ENCODE measurements at places on chromosomes 6 and 20.

GRCh38 chr20:4787069-4787468, 65.4 kb downstream of the PRND start:
- DNase-seq = peak; percentile 31

DNA sequence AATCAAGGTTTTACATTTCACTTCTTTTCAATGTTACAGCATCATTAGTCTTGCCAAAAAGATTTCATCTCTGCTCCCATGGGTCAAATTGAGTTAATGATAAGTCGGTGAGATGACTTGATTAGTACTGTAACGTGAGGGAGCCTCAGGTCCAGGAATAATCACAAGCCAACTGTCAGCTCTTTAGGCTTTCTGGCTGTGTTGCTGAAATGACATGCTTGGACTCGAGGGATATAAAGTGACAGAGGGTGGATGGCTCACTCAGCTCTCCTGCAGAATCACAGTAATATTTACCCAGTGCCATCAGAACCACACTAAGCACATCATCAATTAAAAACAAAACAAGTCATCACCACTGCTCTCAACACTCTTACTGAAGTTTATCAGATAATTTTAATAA, 196.2 kb upstream of the THEMIS start:
- no peak for DNase-seq

DNA sequence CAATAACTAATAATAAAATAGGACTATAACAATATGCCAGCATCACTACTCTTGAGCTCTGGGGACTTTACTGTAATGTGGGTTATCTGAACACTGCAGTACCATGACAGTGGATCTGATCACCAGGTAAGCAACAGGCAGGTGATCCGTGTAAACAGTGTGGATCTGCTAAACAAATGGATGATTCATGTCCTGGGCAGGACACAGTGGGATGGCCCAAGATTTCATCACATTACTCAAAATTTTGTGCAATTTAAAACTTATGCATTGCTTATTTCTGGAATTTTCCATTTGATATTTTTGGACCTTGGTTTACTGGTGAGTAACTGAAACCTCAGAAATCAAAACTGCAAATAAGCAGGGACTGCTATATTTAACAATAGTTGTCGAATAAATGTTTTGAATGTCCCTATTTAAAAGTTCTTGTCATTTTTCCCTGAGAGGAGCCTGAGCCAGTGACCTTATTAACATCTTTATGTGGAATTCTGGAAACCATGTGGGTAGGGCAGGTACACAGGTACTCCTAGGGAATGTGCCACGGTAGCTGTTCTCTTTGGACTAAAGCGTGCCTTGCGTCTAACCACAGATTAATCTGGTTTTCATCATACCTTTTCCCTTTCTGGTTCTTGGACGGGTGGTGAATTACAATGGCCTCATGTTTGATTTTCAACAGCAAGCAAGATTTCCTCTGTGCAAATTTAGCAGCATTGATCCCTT, 214.5 kb upstream of the SASH1 start:
- peak; percentile 74 for DNase-seq

GRCh38 chr6:41900861-41901260, 5.7 kb upstream of the USP49 start:
- DNase-seq = no peak

- DNase-seq = no peak
Measured at GRCh38 chr20:3171391-3172125, 1.8 kb downstream of the LZTS3 start.

- DNase-seq = no peak
Measured at GRCh38 chr20:37414224-37415035, 68.5 kb downstream of the SRC start.

DNA sequence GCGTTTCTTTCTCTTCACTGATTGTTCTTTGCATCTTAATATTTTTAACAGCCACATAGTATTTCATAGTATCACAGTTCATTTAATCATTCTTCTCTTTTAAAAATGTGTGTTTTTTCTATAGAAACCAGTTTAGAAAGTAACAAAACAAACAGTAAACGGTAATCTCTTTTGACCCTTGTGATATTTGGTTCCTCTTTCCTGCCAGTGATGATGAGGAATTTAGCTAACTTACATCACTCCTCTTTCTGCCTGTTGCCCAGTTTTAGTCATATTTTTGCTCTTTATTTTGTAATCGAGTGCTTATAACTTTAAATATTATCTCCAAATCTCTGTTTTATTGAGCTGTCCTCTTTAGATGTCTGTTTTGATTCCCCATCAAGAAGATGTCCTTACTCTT, 38.1 kb upstream of the ZBTB24 start:
- no peak for DNase-seq

DNA sequence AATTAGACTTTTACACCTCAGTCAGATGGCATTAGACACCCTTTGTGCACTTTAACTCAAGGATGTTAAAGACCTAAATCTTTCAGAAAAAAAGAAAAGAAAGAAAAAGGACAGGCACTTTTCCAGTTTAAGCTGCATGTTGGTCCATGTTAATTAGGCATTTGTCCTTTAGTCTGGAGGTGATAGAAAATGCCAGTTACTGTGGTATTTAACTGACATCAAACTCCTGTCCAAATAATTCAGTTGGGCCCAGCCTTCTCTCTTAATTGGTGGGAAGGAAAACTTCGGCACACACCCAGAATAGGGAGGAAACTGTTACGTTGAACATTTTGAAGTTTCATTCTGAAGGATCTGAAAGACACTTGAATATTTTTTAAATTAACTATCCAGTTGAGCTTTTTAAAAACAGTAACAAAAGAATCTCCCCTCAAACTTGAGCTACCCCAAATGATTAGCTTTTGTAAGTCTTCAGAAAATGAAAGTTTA, 30.3 kb downstream of the RREB1 start:
- DNase-seq = no peak

- DNase-seq = no peak
Measured at GRCh38 chr6:63245420-63245819, 34.2 kb downstream of the FKBP1C start.

GRCh38 chr6:31352683-31353383, 4.1 kb downstream of the HLA-B start:
- no peak for DNase-seq

DNA sequence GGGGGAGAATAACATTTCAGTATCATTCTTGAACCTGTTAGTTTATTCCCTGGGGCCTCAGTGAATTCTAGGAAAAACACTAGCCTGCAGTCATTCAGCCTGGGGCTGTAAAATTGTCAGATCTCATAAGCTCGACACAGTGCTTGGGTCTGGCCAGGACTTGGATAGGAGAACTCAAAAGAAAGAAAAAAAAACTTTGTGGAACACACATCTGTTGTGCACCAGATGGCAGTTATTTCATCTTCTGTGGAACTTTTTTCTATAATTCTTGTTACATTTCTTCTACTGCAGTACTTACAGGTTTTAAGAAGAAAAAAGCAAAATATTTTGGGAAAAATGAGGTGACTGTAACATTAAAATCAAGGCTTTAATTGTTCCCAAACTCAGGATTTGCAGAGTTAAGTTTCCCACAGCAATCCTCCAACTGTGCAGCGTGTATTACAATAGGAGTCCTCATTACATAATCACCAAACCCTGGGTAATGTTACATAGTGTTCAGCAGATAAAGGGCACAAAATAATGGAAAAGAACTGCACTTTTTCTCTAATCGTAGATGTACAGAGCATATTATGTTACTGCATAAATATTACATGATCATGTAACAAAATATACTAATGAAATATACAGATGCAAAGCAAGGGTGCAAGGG, 531.1 kb upstream of the CITED2 start:
- DNase-seq = no peak

DNA sequence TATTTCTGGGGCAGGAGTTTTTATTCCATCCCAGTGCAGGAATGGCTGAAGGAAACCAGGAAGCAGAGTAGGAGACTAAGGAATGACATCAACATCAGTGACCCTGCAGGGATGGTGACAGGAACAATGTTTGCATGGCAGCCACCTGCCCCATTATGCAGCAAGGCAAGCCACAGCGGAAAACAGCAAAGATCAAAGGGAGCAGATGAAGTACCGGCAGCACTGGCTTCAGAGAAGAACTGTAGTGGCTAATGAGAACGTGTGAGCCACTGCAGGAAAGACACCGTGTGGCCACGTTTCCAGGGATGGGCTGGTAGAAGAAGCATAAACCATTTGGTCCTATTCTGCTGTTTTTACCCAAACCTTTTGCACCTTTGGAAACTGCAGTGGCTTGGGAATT, 52.9 kb upstream of the TAB2 start:
- DNase-seq = no peak

- DNase-seq = peak; percentile 17
Measured at GRCh38 chr6:45502456-45502855, 124.7 kb upstream of the SUPT3H start.

DNA sequence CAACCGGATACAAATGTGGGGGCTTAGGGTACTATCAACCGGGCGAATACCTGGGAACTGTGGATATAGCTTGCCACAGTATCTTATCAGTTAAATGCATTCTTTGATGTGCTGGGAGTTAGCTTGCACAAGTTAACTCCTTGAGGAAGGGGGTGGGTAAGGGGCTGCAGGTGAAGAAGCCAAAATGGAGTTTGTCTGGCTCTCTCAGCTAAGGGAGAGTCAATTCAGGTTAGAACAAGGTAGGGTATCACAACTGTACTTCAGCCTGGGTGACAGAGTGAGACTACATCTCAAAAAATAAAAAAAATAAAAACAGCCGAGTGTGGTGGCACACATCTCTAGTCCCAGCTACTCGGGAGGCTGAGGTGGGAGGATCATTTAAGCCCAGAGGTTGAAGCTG, 8.5 kb upstream of the BTN1A1 start:
- no peak for DNase-seq

- DNase-seq = no peak
Measured at GRCh38 chr20:8228315-8228714, 96.2 kb downstream of the PLCB1 start.

GRCh38 chr6:139124887-139125672, 9.8 kb upstream of the HECA start:
- DNase-seq = peak; percentile 88

GRCh38 chr6:170021579-170021978, 269.3 kb downstream of the DLL1 start:
- no peak for DNase-seq

- no peak for DNase-seq
Measured at GRCh38 chr6:137358273-137358672, 135.9 kb downstream of the OLIG3 start.

DNA sequence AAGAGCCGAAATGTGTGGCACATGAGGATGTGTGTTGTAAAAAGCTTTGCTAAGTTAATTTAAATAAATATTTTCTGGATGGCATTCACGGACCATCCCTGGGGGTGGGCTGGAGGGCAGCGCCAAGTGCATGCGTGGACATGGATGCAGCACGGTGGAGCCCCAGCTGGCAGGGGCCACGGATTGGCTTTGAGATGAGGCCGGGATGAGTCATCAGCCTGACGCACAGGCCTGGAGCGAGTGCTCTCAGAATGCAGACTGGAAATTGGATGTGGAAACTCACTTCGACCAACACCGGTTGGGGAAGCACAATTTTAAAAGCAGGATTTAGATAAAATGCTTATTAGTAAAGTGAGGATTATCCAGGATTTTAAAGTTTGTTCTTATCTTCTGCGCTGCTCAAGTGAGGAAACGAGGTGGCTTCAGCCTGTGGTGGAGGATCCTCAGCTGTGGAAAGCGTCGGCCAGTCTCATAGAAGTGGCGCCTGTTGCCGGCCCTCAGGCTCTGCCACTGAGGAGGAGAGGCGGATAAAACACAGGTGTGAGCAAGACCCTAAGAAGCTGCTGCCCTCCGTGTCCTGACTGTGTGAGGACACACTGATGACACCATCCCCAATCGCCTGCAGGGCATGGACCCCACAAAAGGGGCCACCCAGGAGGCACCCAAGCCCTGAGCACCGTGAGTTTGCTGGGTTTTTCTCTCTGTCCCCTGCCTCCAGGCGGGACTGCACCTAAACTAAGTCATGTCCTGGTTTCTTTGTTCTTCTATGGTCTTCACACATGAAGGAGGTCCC, 279.7 kb downstream of the CDH4 start:
- DNase-seq = peak; percentile 42

DNA sequence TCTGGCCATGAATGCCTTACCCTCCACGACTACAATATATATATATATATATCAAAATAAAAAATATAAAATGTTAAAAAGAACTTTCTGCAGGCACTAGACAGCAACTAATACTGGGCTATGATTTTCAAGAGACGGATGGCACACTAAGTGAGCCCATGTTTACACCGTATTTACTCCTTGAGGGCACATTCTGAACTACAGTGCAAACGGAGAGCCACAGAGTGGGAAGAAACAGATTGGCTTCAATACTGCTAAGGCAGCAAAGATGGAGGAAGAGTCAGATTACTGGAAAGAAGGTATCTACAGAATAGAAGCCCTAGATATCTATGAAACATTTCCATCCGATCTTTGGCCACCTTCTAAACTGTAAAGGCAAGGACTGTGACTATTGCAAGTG, 330.3 kb downstream of the HTR1B start:
- no peak for DNase-seq

DNA sequence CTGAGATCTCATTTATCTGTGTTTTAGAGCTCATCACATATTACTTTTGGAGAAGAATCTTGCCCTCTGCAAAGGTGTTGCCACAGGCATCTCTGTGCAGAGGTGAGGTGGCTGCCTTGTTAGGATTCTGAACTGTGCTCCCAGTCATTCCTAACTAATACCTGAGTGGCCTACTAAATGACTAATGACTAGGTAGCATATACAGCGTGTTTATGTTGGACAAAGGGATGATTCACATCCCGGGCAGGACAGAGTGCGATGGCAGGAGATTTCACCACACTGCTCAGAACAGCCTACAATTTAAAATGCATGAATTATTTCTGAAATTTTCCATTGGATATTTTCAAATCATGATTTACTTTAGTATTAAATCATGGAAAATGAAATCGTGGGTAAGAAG, 23.1 kb upstream of the CGA start:
- DNase-seq = peak; percentile 91

- no peak for DNase-seq
Measured at GRCh38 chr20:63180569-63181185, 35.3 kb downstream of the YTHDF1 start.

DNA sequence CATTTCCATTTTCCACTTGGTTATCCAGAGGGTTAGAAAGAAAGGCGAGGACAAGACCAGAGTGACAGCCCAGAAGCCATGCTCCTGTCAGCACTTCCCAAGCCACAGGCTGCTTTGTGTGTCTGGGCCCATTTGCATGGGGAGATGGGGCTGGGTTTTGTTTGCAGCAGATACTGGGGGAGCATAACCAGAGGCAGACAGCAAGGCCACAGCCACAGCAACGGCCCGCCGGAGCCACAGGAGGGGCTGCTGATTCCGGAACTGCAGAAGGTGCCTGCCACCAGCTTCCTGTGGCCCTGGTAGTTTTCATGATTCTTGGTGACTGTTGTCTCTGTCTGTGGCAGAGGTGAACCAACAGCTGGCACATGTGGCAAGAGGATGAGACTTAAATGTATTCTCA, 106.6 kb downstream of the DLL1 start:
- DNase-seq = no peak

GRCh38 chr6:27098956-27099355, 148.5 kb upstream of the PRSS16 start:
- DNase-seq = no peak

- peak; percentile 2 for DNase-seq
Measured at GRCh38 chr6:6221787-6222535, 98.5 kb downstream of the F13A1 start.

DNA sequence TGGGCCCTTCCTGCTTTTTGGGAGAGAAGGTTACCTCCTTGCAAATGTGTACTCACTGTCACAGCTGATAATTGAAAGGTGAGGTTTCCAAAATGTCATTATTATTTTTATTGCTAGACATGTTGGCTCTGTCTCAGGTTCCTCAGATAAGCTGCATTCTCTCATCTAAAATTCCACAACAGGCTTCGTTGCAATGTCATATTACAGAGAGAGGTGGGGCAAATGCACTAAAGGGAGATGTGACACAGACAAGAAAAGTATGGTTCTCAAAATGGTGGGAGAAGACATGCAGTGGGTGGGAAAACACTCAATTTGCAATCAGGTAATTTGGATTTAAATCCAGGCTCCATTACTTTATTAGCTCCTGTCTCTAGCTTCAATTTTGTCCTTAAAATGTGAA, 256.4 kb upstream of the POU3F2 start:
- DNase-seq = no peak
